CMK (cell line): ENCODE measurements at places on chromosomes 5 and 9.

DNA sequence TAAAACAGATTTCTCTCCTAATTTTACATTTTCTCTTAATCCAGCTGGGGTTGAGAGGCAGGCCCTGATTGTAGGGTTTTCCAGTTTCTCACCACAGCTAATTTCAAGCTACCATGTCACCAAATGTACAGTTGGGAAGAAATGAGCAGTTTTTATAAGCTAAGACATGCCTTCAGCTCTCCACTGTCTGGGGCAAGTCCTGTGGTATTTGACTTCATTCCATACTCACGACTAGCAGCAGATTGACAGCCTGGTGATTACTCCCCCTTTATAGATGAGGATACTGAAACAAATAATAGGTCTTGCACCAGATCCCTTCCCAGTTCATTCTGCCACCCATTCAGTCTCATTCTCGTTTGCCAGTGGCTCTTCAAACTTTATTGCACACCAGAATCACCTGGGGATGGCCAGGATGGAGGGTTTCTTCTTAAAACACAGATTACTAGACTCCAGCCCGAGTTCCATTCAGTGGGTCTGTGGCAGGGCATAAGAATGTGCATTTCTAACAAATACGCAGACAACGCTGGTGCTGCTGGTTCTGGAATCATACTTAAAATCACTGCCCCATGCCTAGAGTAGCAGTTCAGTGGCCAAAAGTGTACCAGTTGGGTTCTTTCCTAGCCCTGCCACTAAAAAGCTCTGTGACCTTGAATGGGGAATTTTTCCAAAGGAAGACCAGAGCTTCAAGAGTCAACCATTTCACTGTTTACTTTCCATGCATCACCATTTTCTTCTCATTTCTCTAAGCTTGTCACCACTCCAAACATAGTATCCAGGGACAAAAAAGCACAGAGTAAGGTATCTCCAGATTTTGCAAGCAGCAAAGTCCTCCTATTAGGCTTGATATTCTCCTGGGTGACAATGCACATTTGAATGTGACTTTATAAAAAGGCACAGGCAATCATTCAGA is 64.3 kb downstream of the CSNK1A1 start:
- no peak for DNase-seq

DNA sequence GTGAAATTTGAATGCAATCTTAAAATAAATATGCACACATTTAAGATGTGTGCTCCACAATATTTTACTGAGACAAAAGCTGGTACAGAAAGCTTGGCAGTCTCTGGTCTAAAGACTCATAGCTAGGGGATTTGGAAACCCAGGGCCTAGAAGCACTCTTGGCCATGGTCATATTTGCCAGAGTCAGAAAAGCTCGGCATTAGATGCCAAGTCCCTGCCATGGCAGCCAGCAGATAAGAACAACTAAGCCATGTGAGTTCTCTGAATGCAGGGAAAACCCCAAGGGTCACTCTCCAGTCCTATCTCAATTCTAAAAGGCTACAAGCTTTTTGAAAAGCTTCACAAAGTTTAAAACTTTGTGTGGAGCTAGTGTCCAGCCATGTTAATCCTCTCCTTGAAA is 119.5 kb downstream of the FAM114A2 start:
- DNase-seq = no peak

DNA sequence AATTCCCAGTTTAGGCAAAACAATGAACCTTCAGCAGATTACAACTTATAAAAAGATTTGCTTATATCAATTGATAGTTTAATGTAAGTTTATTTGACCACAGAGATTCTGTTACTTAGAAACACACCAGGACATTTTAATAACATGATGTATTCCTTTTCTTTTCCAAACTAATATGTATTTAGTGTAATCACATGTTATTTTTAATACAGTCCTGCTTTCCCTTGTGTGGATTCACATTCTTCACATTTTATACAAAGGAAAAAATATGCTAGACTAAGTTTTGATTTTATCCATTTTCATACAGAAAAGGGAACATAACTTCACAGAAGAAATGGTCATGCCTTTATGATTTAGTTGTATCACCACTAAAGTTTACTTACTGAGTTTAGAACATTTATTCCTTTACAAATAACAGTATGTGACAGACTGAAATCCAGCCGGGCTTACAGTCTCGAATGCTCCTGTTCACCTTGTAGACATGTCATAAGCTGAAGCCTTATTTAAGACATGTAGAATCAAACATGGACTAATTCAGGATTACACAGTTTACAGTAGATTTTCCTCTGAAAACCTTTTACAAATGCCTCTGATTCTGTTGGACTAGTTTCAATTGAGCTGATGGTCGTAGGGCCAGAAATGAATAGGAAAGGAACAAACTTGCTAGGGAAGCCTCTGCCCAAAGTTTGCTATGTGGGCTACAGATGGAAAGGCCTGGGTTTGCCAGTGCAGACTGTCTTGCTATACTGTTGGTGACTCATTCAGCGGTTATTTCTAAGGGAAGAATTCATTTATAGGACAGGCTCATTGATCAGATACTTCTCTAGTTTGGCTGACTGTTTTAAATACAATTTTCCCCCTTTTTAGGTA is 6.6 kb upstream of the ASPN start:
- DNase-seq = no peak

DNA sequence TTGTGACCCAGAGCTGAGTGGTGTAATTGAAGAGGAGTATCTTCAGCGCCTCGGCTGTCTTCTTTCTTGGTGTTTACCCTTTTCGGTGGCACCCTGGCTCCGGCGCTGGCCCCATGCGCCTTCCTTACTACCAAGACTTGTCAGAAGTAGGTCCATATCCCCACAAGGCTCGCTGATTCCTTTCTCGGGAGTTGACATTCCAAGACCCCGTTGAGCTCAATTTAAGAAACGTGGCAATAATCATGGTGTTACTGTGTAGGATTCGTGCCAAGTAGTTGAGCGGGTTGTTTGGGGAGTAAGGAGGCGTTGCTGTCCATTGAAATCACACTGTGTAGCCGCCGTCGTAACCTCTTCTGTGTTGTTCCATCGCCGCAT is 795 bp downstream of the NDUFAF2 start:
- no peak for DNase-seq

GRCh38 chr5:8456846-8457186 is 587.9 kb downstream of the MTRR start:
- DNase-seq = no peak

DNA sequence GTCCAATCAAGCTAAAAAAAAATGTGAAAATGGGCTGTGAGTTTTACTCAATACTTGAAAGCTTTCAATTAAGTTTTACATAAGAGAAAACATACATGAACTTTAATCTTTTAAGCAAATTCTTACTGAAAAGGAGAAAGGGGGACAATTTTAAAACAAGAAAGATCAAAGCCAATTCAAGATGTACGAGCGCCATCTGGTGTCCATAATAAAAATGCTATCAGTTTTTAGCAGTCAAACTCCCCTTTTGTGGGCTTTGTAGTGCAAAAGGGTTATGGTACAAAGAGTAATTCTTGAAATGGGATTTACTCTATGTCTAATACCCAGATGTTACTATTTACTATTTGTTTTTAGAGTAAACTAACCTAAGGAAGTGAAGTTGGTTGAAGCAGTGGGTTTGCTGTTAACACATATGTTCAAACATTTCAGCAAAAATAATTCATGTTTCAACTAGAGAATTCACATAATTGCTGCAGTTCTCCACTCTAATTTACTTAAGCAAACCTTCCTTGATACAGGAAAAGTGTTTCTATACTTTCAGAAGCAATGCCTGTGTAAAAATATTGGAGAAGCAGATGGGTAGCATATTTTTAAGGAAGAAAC is 228.2 kb upstream of the TYRP1 start:
- no peak for DNase-seq

- DNase-seq = no peak
Observed at GRCh38 chr5:118228489-118228888, 759.9 kb downstream of the DTWD2 start.

GRCh38 chr9:98189412-98189811 is 3.0 kb downstream of the CORO2A start:
- no peak for DNase-seq

GRCh38 chr5:41921874-41922273 is 3.2 kb upstream of the FBXO4 start:
- no peak for DNase-seq

DNA sequence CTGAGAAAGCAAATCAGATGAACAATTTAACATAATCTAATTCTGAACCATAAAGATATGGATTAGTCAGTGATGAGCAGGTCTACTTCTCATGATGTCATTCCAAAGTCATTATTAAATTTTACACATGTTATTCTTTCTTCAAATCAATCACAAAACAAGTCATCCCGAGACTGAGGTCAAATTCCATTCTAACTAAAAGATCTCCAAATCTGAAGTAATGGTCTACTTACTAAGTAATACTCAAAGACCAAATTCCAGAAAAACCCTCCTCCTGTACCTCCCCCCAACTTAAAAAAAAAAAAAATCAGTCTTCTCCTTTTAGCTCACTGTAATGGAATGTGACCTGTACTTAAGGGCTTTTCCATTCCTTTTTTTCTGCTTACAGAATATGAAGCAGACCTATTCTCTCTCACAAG is 4.7 kb downstream of the PFDN1 start:
- DNase-seq = no peak

DNA sequence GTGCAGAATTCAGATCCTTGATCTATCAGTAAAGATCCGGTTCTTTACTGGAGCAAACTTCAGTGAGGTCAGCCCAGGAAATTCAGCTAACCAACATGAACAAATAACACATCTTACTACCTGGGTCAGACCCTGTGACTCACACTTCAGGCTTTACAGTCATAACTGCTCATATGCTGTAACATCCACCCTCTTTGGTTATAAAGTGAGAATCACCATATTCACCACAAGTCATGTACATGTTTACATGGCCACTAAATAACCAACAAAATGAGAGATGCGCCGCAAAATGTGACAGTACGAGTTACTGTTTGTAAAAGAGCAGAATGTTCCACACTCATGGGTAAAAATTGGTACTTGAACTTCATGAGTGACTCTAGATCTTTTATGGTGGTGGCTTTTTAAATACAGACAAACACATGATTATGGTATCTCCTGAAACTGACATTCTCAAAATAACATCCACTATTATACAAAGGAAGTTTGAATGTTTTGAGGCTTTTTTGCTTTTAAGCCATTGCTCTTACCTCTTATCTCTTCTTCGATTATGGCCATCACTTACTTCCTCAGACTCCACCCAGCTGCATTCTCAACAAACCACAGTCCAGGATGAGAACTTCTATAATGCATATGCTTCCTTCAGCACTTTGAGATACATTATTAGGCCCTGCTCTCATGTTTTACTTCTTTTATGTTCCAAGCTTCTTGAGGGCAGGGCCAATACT is 516.6 kb downstream of the RAB3C start:
- no peak for DNase-seq

DNA sequence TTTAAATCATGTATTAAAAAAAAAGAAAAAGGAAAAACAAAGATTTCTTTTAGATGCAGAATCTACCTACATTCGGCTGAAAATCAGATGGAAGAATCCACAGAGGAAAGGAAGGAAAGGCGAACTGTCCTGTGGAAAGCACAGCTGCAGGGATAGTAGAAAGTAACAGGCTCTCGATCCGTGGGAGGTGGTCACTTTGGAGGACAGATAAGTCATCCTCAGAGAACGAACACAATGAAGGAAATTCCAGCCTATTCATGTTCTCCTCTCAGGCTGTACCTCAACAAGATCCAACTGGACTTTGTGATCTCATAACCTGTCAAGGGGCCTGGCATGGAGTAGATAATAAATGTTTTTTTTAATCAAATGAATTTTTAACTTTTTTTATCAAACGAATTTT is 72.8 kb downstream of the NR6A1 start:
- DNase-seq = no peak

DNA sequence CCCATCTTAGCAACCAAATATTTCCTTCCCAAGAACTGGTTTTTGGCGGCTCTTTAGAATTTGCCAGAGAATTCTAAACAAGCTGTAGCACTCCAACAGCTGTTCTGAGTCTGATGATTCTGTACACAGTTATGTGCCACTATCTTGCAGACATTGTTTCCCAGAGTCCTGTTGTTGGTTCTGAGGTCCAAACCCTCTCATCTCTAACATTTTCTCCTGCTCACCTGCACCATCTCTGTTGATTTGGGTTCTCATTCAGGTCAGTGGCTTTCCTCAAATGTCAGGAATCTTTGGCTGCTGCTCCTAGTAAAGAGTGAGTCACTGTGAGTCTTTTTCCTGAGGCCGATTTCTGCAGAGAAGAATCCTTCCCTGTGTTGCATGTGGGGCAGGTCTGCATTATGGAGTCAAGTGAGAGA is 50.0 kb downstream of the CAMSAP1 start:
- no peak for DNase-seq

DNA sequence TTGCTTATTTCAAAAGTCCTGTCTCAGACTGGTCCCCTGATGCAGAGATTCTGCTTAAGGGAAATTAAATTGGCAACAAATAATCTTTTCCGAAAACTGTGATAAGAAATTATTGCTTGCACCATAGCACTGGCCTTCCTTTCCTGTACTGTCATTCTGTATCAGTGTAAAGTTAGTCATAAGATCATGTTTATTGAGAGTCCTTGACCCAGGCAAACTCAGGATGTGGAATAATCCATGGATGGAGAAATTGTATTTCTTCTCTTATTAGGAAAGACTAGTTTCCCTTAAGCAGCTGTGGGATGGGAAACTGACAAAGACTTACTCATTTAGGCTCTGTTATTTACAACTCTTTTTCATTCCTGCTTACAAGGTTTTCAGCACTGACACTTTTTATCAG is 83.0 kb upstream of the RANBP6 start:
- DNase-seq = no peak

DNA sequence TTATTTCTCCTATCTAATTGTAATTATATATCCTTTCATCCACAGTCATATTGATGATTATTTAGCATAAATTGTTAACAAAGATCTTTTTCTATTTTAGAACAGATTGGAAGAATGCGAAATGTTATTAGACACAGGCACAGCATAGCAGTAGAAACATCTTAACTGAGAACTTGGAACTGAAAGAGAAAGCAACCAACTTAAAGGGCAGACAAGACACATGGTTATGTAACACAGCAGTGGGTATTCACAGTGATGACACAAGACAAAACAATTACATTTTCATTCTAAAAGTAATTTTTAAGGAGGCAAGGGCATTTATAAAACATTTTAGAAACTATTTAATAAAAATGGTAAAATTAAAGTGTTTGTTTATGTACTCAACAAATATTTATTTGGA is 57.7 kb upstream of the MEF2C start:
- no peak for DNase-seq

- no peak for DNase-seq
Observed at GRCh38 chr5:93649234-93649900, 66.3 kb downstream of the NR2F1 start.

DNA sequence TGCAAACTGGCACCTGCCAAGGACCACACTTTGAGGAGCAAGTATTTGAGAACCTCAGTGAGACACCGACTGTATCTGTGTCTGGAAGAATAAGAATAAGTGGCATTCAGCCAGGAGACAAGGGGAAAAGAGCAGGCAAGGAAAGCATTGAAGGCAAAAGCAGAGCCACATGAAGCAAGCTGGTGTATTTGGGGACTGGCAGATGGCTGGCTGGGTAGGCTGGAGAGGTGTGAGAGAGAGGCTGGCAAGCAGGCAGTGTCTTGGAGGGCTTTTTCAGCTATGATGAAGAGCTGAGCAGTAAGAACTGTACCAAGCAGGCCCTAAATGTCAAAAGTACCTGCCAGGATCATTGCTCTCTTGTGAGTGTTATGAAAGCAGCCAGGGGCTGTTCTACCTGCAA is 14.1 kb upstream of the C5orf58 start:
- no peak for DNase-seq

GRCh38 chr9:15101095-15101494 is 190.9 kb upstream of the FREM1 start:
- no peak for DNase-seq
